Activated T-helper 9 cell treated with anti-CD3 and anti-CD28 coated beads, Interleukin-2, amount 50 U/mL, for 16 hours (primary cell): ENCODE measurements at places on chromosomes 11 and 22.

DNA sequence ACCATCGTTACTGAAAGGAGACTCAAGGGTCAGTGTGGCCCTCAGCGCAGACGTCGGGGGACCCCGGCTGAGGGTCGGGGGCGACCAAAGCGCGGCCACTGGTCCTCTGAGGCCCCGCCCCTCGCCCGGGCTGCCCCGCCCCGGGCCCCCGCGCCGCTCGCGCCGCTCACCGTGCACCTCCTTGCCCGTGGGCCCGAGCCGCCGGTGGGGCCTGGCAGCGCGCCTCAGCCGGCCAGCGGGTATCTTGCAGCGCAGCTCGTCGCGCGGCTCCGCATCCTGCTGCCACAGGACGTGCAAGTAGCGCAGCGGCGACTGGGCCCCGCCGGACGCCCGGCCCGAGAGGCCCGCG lies 419 bp downstream of the ANKRD54 start:
- DNase-seq = peak; percentile 34

- no peak for DNase-seq
These were observed 17.3 kb downstream of the PGM2L1 start for GRCh38 chr11:74380746-74381439.

GRCh38 chr11:80390505-80390904 lies 949.7 kb upstream of the TENM4 start:
- DNase-seq = no peak

DNA sequence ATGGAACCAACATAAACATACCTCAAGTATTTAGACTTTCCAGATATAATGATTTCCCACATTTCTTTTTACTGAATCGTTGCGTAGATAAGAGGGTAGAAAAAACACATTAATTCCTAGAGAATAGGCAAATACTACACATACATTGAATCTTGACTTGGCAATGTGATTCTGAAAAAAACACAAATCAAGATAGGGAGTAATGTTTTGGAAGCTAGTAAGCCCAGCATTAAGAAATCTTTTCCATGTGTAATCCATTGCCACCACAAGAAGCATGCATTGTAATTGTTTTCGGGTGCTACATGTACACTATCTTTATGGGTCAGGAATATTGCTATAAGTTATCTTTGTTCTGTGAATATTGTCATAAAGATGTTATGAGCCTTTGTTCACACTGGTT lies 269.8 kb upstream of the PDGFD start:
- DNase-seq = no peak

DNA sequence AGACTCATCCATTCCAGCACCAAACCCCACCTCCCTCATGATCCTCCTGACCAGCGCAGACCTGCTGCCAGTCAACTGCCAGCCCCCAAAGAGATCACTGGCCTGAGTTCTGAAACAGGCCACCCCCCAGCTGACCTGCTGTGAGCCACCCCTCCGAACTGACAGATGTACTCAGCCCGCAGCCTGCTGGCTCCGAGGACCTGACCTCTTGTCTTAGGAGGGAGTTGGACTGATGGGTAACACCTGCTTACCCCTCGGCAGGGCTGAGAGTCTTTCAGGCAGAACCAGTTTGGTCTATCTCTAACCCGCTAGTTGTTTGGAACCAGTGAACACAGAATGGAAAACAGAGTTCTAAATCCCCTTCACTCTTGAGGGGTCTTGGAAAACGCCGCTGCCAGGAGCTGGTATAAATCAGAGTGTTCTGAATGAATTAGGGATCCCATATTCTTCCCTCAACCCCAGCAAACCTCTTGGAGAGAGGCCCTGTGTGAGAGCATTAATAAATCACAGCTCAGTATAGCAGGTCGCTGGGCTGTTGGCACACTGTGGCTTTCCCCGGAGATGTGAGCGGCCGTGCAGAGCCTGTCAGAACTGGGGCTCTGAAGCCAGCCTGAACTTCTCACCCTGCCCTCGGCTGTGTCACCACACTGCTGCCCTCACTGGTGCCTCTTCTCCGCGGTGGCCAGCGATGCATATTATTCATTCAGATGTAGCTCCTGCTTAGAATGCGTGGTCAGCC lies 165.1 kb upstream of the NCAM1 start:
- DNase-seq = no peak

GRCh38 chr11:16217631-16218030 lies 138.7 kb downstream of the SOX6 start:
- DNase-seq = no peak

- no peak for DNase-seq
These were observed 15.1 kb upstream of the CABP7 start for GRCh38 chr22:29704528-29705285.

DNA sequence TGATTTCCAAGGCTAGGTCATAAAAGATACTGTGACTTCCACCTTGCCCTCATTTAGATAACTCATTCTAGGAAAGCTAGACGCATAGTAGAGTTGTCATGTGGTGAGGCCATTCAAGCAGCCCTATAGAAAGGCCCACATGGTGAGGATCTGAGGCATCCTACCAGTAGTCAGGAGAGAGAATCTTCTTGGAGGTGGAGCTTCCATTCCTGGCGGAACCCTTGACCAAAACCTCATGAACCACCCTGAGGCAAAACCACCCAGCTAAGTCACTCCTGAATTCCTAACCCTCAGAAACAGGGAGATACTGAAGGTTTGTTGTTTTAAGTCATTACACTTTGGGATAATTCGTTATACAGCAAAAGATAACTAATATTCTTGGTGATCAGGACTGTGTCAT lies 2.9 kb upstream of the HDHD5 start:
- no peak for DNase-seq

DNA sequence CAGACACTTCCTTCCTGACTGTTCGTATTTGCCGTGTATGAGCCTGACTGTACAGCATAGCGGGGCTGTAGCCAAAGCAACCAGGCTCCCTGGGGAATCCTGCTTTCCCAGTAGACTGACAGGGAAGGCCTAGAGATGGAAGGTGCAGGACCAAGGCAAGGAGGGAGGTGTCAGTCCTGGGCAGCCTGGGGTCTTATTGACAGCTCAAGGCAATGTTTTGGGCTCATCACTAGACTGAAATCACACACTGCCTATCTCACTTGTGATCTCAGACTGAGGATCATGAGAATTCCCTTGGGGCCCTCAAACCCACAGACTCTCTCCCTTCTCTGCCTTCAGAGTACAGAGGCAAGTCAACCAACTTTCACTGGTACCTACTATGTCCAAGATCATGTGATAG lies 346.8 kb upstream of the NARS2 start:
- DNase-seq = no peak

DNA sequence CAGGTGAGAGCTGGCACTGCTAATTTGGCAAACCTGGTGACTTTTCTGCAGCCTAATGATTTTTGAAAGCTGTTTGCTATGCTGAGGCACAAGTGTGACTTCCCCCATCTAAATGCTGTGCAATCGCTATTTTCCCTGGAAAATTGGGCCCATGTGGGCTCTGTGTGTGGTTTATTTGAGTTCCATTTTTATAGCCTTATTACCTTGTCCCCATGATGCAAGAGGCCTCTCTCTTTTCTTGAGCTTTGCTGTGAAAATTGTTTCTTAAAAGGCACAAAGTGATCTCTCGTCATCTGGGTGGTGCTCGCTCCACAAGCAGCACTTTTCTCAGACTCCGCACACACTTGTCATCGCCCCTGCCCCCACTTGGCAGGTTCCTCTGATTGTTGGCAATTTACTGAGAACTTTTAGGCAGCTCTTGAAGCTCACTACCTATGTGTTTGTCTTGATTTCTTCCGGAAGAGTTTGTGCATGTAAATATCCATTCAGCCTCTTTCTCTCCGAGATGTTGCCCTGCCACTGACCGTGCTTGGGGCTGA lies 24.9 kb downstream of the BMAL1 start:
- no peak for DNase-seq

GRCh38 chr11:110059706-110060463 lies 33.3 kb upstream of the ZC3H12C start:
- no peak for DNase-seq

DNA sequence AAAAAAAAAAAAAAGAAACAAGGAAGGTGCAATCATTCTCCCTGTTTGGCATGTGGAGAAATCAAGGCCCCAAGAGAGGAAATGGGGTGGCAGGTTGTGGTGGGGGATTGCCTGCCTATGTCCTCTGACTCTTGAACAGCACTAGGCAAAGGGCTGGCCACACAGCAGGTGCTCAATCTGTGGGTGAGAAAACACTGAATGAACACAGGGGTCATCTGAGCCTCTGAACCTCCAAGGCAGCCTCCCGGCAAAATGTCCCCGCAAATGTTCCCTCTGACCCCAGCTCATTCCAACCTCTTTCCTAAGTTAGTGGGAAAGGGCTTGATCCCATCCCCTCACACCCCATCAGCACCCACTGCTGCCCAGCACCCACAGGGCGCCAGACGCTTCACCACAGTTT lies 4.6 kb downstream of the PLA2G6 start:
- no peak for DNase-seq

DNA sequence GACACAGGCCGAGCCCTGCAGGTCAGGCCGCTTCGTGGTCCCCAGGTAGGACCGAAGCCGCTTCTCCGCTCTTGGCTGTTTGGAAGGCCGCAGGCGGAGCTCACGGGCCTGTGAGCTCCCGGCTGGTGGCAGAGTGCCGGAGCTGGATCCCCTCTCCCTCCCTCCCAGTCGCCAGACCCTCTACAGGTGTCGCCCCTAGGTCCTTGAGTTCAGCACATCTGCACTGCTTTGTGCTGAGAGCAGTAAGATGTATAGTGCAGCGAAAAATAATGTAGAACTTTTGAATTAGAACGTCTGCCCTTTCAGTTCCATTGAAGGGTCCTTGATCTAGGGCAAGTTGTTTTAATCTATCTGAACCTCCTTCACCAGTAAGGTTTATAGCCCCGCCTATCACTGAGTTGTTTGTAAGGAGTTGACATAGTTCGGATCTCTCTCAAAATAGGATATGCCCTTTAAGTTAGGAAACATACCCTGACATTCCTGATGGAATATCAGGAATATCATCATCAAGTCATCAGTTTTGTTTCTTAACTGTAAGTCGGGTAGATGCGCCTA lies 419 bp downstream of the ANKRD49 start:
- no peak for DNase-seq

DNA sequence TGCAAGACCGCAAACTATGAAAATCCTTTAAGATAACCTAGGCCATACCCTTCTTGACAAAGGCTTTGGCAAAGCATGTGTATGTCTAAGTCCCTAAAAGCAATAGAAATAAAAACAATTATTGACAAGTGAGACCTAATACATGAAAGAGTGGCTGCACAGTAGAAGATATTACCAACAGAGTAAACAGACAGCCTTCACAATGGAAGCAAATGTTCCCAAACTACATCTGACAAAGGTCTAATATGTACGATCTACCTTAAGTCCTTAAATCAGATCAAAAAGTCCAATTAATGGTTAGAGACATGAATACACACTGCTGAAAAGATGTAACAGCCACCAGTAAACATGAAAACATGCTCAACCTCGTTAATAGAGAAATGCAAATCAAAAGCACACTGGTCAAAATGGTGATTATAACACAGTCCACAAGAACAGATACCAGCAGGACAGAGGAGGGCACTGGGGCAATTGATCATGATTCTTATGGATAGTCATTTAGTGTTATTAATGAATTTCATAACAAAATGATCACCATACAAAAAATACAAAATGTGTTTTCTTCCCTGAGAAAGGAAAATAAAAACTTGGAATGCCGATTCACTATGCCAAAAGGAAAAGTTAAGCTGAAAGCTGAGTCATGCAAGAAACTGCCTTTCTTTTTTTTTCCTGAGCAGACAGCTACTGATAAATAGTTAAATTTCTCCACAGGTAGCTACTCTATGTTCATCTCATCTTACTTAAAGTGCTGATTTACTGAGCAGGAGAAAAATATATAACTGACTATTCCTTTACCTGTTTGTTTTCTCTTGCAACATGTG lies 102.6 kb upstream of the VPREB1 start:
- DNase-seq = no peak

GRCh38 chr11:44556735-44557409 lies 8.6 kb upstream of the CD82 start:
- DNase-seq = peak; percentile 47

GRCh38 chr11:28058333-28058732 lies 49.6 kb downstream of the KIF18A start:
- no peak for DNase-seq

DNA sequence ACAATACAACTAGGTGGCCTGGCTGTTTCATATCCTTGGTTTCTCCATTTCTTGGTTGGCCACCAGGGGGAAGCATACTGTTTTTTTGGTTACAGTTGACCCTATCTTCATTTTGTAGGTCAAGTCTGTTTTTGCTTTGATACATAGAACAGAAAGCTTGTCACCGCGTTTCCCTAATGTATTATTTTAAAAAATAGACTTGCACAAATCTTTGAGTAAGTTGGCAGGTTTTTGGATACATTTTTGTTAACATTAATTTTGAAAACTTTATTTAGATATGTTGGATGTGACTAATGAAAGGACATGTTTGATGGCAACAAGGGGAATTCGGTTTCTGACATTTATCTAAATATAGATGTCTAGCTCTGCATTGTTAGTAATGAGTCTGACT lies 3.0 kb downstream of the NCR3LG1 start:
- peak; percentile 17 for DNase-seq

GRCh38 chr11:123052901-123053721 lies 8.8 kb downstream of the HSPA8 start:
- no peak for DNase-seq

GRCh38 chr11:48005831-48006270 lies 25.5 kb downstream of the PTPRJ start:
- no peak for DNase-seq

DNA sequence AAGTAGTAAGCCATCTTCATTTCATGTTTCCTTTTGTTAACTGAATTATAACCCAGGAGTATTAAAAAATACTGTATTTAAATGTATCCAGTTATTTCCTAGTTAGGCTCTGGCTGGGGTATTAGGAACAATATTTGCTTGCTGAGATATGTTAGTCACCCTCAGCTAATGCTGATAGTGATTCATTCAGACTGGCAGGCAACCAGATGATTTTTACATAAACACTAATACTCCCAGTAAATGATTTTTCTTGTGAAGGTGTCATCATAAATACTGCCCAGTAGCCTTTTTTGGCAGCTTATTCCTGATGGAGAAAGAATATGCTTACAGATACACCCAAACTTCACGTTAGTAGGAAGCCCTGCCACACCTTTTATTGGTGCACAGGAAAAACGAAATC lies 8.1 kb downstream of the YWHAH start:
- no peak for DNase-seq

DNA sequence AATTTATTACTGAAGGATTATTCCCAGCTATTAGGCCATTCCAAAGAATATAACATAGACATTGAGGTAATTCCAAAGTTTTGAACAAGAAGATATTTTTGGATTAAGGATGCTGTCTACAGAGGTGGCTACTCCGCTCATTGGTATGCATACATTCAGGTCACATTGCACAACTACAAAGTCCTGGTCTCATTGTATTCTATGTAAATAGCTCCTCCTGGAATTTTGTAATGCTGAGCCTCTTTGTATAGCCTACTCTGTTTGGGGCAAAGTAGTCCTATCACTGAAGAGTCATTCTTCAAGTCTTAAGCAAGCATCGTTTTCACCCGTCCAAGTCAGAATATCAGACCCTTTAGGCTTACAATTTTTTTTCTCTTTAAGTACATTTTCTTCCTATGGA lies 142.4 kb downstream of the KIF18A start:
- no peak for DNase-seq

DNA sequence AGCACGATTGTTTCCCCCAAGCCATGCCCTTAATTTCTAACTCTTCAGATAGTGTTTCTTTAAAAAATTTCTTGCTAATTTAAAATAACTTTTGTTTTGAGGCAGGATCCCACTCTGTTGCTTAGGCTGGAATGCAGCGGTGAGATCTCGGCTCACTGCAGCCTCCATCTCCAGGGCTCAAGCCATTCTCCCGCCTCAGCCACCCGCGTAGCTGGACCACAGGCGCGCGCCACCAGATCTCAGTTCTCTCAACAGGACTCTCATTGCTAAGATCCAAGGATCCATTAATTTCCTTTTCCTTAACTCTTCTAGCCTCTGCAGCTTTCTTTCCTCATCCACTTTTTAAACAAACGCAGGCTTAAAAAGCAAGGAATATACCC lies 327 bp upstream of the MED17 start:
- DNase-seq = no peak
